ENCODE measurements at places on chromosomes 1 and 21. TPM values are rescaled to one million over a fixed set of nuclear protein-coding genes. Genes with fewer than 3 reads are reported as not detected.

GRCh38 chr21:43274946-43275310 is 106.1 kb downstream of the CRYAA start:
- DNase-seq: no peak

- DNase-seq: no peak
These were observed 45.2 kb upstream of the PSEN2 start for GRCh38 chr1:226825037-226825745.

- no peak for DNase-seq
These were observed 86.5 kb upstream of the IPO9 start for GRCh38 chr1:201742476-201742875.

- DNase-seq: no peak
These were observed 140.2 kb upstream of the SGIP1 start for GRCh38 chr1:66393586-66394287.

Gene WDR64
- not detected for total RNA-seq

DNA sequence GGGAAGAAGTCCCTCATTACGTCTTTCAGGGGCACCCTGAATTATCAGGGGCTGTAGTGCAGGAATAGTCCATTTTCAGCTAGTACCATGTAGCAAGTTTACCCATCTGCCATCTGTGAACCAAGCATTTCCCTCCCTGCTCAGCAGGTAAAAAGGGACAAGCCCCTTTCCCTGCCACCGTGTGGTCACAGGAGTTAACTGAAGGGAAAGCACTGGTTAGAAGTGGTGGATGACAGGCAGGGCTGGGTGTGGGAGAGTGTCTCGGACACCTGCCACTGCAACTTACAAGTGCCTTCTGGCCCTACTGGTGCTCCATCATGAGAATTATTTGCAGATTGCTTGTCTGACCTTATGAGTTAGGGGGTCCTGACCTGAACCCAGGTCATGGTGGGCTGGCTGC is 32.0 kb upstream of the IGSF5 start:
- DNase-seq: no peak

DNA sequence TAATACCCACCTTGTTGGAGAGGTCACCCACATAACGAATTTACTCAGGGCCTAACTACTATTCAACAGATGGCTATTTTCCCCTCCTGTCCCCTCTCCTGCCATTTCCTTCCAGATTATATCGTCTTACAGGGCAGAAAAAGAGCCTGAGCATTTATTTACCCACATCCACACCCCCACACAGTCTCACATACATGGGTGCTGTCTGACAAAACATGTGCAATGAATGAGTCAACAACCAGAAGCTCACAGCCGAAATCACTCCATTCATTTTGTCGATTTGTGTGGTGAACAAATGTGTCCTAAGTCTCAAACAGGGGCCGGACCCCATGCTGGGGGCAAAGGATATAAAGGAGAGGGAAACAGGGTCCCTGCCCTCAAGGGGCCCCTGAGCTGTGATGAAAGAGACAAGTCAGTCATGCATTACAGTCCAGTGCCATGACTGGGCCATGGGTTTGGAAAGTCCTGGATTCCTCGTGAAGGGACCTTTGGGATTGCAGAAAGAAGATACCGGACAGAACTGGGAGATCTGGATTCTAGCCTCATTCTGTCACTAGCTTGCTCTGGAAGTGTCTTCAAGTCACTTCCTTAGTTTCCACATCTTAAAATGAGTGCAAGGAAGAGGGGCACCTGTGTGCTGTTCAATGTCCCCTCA is 16.4 kb upstream of the ZNF683 start:
- no peak for DNase-seq

Measured in frontal cortex (tissue), 4 donors.